Activated CD8-positive, alpha-beta memory T cell treated with anti-CD3 and anti-CD28 coated beads for 4 hours (primary cell): ENCODE measurements at places on chromosomes 4 and X.

GRCh38 chrX:40459571-40460158, 121.1 kb upstream of the ATP6AP2 start:
- DNase-seq, result no peak

DNA sequence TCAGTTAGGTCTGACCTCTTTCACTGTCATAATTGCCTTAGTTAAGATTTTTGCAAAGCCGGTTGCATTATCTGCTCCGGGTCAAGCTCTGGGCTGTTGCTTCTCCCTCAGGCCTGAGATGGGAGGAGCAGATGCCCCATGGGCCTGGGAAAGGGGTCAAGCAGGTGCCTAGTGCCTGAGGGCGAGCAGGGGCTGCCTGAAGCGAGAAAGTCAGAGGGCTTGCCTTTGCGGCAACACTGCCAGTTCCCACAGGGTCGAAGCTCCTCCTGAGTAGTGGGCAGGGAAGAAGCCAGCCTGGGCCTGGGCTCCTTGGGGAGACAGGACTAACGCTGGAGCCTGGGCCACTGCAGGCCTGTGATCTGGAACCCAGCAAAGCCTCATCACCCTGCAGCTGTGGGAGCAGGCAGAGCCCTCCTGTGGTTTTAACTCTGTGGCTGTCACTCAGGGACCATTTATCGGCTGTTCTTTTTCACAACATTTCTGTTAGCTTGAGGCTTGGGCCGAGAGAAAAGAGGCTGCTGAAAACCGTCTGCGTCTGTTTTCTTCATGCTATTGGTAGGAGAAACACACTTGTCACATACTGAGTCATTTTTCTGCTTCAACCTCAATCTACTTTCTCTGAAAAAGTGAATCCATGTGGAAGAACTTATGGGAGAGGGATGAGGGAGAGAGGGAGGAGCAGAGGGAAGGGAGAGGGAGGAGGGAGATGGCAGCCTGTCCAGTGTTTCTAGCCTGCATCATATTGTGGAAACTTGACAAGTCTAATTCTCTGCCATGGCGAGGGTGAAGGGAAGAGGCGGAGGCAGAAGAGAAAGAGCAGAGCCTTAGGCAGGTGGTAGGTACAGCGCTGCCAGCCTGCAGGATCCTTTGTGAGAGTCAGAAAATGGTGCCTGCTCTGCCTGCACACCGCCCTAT, 68.4 kb downstream of the RHOH start:
- DNase-seq, result no peak

GRCh38 chr4:38944440-38944839, 76.8 kb downstream of the FAM114A1 start:
- DNase-seq, result no peak

- no peak for DNase-seq
Observed at GRCh38 chr4:25861951-25862410, 807 bp downstream of the SEL1L3 start.

- DNase-seq, result no peak
Observed at GRCh38 chrX:30863974-30864373, 25.1 kb downstream of the TAB3 start.

GRCh38 chrX:97132664-97133415, 249.1 kb downstream of the RPA4 start:
- DNase-seq, result no peak
